ENCODE measurements at places on chromosomes 2 and 18.

- no peak for DNase-seq
These were observed 4.6 kb downstream of the PROC start for GRCh38 chr2:127422559-127423477.

GRCh38 chr2:38971377-38971776, 81.7 kb downstream of the ARHGEF33 start:
- DNase-seq: no peak

- DNase-seq: no peak
These were observed 31.1 kb downstream of the SLC40A1 start for GRCh38 chr2:189549449-189549832.

DNA sequence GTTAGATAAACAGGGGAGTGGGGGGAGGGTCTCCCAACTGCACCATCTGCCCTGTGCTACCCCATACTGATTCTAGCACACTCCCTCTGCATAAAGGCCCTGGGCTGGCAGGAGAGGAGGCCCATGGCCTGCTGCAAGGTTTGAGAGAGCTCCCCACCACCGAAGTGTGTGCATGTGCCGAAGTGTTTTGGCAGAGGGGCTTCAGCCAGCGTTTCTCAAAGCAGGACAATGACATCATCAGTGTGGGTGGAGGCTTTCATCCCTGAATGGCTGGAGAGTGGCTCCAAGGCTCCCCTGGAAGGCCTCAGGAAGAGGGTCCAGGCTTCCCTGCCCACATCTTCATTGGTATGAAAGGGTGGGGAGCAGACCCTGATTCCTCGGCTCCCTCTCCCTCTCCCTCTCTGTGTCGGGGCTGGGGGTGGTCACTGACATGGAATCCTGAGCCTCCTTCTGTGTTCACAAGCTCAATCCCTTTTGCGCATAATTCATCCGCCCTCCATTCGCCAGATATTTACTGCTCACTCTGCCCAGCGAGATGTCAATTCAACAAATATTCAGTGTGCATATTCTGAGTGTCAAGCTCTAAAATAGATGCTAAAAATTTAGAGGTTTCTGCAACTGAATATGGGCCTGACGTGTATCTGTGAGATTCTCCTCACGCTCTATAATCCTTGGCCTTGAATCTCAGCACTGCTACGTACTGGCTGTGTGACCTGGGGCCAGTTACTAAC, 122.1 kb downstream of the CELF4 start:
- no peak for DNase-seq

DNA sequence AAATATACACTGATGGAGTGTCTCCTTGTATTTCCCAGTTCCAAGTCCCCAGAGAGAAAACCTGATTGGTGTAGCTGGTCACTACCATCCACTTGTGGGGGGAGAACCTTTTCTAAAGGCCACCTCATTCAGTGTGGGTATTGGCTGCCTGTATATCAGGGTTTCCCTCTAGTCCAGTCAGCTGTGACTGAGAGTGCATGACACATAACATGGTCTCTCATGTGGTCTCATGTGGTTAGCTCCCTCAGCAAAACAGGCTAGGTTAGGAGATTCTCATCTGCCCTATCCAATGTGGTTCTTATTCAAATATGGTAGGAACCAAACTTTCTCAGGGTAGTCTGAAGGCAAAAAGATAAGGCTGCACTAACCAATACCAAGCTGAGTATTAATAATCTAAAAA, 4.1 kb upstream of the GORASP2 start:
- no peak for DNase-seq

DNA sequence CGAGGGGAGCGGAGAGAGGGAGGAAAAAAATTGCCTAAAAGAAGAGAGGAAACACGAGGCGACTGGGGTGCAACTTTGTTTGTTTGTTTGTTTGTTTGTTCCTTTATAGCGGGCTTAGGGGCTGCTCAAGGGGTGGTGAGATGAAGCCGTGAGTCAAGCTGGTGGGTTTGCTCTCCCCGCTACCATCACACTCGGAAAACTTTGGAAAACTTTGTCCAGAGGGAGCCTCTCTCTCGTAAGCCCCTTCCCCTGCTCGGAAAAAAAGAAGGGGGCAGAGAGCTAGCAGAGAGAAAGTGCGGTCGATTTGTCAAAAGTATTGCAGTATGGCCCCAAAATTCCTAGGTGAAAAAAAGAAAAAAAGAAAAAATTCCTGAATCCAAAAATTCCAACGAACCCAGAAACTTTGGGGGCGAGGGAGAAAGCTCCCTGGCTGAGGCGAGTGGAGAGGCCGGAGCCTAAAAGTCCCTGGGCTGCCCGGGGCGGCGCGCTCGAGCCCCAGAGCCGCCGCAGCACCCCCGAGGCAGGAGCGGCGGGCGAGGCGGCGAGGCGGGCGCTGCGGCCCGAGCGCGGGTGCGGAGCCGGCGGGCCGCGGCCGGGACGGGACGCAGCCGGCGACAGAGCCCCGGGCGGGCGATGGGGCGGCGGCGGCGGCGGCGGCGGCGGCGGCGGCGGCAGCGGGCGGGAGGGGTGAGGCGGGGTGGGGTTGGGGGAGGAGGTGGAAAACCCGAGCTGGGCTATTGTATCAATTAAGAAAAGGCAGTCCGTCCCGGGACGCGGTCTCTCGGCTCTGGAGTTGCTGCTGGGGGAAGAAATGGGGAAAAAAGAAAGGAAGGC, 558 bp upstream of the CYP26B1 start:
- no peak for DNase-seq

DNA sequence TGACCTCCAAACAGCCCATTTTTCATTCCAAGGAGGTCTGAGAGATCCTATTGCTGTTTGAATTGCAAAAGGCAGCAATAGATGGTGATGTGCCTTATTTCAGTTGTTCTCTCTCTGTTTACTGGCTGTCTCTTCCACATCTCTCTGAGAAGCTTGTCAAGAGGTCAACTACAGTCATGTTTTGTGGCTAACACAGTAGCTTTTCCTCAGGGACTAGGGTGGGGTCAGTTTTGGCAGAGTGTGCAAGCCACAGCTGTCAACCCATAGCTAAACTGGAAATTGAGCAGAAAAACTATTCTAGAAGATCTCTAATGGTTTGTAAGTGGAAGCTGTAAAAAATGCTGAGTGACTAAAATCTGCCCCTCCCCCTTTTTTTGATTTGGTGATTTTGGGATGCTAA, 67.1 kb downstream of the DIS3L2 start:
- DNase-seq: no peak

DNA sequence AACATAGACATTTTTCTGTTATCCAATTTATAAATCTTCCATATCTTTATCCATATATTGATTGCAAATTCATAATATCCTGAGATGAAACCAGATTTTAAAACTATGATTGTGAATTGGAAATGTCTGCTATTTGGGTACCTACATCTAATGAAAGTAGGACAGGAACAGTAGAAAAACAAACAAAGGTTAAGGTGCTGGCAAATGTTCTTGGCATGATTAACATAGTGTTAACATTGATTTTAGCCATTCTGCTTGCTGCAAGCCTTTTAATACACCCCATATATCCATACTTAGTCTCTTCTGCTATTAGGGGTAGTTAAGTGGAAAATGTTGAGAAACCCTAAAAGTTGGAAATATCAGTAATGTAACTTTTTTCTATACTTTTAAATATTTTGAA, 152.0 kb downstream of the KCNJ3 start:
- no peak for DNase-seq

- DNase-seq: no peak
These were observed 180.6 kb upstream of the SH3BP4 start for GRCh38 chr2:234771176-234771575.

DNA sequence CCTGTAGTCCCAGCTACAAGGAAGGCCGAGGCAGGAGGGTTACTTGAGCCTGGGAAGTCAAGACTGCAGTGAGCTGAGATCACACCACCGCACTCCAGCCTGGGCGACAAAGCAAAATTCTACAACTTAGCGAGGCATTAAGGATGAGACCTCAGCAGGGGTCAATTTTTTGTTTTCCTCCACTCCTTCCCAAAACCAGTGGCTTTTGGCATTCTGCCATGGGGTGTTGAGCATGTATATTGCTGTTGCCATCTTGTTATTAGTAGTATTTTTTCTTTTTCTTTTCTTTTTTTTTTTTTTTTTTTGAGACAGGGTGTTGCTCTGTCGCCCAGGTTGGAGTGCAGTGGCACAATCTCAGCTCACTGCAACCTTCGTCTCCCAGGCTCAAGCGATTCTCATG, 8.9 kb upstream of the GIGYF2 start:
- no peak for DNase-seq

- no peak for DNase-seq
These were observed 172.5 kb downstream of the PDE11A start for GRCh38 chr2:177900082-177900481.

- no peak for DNase-seq
These were observed 194.5 kb downstream of the UBE2E3 start for GRCh38 chr2:181174611-181175580.

DNA sequence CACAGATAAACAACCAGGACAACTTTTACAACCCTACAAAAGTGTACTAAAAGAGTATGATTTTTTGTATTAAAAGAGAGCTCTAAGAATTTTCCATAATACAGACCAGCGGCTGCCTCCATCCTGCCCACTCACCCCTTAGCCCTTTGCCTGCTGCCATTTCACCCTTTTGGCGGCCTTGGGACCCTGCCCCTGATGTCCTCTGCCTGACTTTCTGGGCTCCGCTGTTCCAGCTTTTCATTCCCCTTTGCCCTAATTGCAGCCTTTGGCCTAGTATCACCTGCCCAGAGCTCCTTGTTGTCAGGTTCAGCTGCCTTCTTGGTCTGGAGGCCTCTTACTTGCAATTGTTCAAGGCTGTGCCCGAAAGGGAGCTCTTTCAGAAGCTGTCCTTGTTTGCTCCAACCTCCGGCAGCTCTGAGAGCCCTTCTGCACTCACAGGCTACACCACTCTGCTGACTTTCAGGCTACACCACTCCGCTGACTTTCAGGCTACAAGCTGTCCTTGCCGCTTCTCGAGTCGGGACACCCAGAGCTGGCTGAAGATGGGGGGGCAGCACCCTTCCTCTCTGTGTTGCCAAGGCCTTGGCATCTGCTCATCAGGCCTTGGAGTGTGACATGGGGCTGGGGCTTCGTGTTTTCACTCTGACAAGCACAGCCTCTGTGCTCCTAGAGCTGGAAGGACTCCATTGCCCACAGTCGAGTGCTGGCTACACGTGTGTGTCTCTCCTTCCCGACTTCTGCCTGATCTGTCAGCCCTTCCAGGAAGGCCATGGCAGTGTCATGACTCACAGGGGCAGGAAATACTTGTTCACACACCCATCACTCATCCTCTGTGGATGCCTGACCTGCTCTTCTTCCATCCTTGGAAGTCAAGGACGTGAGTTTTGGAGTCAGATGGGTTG, 43.1 kb upstream of the HDAC4 start:
- no peak for DNase-seq

DNA sequence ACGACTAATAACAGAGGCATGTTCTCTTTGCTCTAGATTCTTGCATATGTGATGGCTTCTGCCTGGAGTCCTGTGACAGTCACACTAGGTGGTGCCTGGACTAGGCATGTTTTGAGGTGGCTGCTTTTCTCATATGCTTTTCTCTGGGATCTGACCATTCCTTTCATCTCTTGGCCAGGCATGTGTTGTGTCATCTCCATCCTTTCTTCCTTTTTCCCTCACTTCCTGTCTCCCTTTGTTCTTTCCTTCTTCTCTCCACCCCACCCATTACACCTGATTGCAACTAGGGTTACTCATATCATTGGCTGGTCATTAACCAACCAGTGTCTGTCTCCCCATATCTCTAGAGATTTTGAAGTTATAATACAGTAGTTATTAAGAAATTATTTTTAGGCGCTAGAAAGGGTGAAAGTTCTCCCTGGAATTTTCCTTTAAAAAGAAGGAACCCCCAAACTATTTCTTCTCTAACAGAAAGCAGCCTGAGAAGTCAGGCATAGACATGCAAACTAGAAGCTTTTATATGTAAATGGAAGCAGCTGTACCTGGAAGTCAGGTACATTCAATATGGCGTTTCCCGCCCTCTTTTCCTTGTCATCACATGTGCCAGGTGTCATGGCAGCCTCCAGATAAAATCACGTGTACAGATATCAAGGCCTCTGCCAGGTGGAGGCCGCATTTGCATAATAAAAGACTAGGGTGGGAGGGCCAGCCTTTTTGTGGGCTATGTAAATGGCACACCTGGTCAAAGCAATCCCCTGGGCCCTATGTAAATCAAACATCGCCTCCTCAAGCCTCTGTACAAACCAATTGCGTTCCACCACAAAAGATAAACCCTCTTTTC, 220.4 kb upstream of the MEX3C start:
- DNase-seq: no peak

DNA sequence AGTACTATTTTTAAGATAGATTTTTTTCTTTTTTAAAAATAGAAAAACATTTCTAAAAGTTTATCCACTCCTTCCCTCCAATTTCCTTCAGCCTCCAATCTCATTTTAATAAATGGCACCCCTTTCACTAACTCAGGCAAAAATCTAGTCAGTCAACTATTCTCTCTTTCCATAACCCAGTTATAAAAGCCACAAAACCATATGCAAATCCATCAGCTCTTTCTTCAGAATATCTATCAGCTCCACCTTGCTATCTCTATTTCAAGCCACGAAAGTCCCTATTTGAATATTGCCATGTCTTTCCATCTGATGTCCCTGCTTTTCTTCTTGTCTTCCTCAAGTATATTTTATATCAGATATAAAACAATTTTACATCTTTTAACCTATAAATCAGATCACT, 397.1 kb downstream of the ERBB4 start:
- DNase-seq: no peak

- DNase-seq: peak; percentile 7
These were observed 1.1 kb downstream of the EPC2 start for GRCh38 chr2:148645539-148646230.

DNA sequence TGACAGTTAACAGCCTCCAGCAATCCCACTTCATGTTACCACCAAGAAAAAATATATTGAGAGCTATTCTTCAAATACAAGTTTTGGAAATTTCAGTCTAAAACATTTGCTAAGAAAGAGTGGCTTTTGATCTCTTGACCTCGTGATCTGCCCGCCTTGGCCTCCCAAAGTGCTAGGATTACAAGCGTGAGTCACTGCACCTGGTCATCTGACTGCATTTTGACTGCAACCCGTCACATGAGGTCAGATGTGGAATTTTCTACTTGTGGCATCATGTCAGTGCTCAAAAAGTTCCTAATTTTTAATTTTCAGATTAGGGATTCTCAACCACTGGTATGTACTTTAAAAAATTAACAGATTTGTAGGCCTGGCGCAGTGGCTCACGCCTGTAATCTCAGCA, 9.1 kb upstream of the CLK1 start:
- no peak for DNase-seq

DNA sequence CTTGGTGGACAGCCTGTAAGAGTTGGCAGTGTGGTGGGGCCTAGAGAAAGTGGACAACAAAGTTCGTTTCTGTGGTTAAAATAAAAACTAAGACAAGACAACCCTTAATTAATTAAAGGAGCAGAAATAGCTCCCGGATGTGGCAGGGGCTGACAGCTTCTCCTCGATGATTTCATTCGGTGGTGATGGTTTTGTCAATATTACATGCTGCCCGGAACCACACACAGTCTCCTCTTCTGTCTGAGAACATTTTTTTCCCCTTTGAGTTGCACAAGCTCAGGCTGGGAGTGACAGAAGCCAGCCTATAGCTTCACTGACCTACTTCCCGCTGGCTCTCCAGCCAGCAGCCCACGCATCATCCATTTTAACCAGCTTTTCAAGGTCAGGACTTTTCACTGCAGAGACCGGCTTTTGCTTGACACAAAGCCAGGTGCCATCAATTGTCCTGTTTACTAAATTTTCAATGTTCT, 378.8 kb downstream of the SLC4A3 start:
- no peak for DNase-seq

- DNase-seq: no peak
These were observed 626.7 kb downstream of the GALR1 start for GRCh38 chr18:77876319-77876865.

- DNase-seq: no peak
These were observed 36.9 kb upstream of the DSEL start for GRCh38 chr18:67553437-67553836.

- no peak for DNase-seq
These were observed 181.5 kb upstream of the ID2 start for GRCh38 chr2:8500124-8501054.
